ENCODE measurements at places on chromosomes 3 and 15.

- DNase-seq: no peak
Measured at GRCh38 chr15:65355988-65356353, 21.8 kb downstream of the IGDCC3 start.

DNA sequence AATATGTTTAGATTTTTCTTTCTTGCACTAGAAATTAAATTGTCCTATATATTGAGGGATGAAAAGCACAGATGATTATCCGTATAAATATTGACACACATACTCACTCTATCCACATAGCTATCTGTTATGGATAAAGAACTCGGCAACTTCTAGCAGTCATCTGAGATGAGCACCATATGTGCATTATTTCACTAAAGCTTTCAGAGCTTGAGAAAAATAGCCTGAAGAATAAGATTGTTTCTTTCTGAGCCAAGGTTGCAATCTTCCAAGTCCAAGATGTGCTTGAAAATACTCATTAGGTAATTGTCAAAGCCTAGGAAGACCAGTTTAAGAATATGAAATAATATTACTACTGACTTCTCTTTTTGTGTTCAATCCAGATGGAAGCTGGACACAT lies 40.5 kb downstream of the COL8A1 start:
- DNase-seq: no peak

- no peak for DNase-seq
Measured at GRCh38 chr3:5388091-5388490, 200.6 kb downstream of the EDEM1 start.

DNA sequence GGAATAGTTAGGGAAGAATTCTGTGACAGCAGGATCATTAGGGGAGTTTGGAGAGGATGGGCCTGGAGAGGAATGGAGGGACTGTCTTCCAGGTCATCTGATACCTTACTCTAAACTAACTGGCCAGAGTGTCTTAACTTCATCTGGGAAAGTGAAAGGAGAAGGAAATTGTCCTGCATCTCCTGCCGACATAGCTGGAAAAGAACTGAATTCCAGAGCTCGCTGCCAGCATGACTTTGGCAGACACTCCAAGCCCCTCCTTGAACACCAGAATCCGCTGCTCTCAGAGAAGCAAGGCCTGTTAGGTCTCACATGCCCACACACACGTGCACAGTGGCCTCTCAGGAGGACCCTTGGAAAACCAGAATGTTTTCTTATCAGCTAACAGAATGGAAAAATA lies 10.5 kb downstream of the ABI3BP start:
- DNase-seq: no peak

- DNase-seq: no peak
Measured at GRCh38 chr3:184579513-184579912, 17.9 kb downstream of the EPHB3 start.

DNA sequence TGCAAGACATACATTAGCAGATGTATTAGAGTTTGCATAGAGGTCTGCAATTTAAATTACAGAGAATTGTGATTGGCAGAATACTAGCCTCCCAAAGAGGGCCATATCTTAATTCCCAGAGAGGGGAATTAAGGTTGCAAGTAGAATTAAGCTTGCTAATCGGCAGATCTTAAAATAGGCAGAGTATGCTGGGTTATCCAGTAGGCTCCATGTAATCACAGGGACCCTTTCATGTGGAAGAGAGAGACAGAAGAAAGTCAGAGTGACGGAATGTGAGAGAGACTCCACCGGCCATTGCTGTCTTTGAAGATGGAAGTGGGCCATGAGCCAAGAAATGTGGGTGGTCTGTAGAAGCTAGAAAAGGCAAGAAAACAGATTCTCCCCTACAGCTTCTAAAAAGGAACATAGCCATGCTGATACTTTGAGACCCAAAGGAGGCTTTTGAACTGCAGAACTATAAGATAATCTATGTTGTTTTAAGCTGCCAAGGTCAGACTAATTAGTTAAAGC lies 38.8 kb downstream of the IMPG2 start:
- no peak for DNase-seq

DNA sequence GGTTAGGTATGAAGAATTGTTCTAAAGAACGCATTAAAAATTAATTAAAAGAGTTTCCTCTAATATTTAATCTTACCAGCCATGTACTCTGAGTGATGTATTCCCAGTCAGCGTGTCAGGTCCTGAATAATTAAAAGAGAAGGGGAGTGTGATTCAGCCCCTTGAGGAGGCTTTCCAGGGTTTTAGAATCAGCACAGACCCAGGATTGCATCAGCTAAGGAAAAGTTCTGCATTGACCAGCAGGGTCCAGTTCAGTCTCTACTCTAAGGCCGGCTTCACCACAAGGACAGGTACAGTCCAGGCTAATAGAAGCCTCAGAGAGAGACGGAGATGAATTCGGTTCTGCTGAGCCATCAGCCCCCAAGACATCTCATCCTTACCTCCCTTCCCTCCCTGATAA lies 499.5 kb upstream of the PROK2 start:
- no peak for DNase-seq

DNA sequence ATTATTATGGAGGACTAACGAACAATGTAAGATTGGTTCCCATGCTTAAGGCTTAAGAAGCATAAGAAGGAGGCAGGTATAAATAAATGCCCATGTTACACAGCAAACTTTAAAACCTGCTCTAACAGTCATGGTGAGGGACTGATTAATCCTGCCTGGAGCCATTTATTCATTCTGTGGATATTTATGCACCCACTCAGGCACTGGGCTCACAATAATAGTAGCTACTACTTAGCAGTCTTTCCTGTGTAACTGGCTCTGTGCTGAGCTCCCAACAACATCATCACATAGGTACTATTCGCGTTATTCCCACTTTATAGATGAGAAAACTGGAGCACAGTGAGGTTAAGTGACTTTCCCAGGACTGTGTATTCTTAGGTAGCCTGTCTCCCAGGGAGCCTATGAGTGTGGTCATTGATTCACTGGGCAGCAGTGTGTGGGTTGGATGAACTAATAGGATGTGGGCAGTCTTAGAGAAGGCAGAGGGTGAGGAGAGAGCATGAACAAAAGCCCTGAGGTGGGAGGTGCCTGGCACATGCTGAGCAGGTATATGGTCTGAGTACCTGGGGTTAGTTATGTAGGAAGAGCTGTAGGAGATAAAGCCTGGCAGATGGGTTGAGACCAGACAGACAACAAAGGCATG lies 44.1 kb upstream of the UMPS start:
- no peak for DNase-seq

GRCh38 chr3:39013921-39014509 lies 37.7 kb downstream of the SCN11A start:
- DNase-seq: no peak

DNA sequence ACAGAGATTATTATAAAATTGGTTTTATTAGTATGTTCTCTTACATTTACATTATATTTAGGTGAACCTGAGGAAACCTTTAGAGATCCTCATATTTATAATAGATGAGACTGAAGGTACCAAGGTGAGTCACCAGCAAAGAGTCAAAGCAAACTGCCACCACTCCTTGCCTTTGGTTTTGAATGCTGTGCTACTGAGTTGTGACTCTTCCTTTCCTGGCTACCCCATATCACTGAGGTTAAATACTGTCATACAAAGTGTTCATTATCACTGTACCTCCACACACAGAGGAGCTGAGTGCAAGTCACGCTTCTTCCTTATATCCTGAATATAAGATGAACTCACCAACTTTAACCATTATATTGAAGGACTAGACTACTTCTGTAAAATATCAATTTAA lies 168.2 kb downstream of the CBLB start:
- DNase-seq: no peak

DNA sequence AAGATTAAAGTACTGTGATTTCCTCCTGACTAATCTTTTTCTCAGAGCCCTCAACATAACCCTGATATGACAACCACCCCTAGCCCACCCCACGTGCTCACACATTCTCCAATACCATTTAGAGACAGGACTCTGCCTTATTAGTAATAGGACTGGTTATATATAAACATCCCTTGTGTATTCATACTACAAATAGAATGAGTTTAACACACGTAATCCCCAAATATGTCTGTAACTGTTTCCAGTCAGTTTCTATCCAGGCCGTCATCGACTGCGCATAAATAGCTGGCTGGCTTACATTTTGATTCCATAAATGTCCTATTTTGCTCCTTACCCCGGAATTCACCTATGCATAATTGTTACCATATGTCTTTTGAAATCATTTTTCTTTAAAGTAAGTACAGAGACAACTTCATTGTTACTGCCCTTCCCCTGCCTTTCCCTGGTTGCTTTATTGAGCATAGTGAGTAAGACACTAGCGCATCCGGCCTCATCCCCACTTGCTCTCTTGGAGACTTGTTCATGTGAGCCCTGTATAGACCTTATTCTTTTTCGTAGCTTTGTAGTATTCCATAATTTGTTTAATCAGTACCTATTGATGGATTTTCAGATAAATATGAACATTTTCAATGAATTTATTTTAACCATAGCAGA lies 3.5 kb upstream of the P2RY14 start:
- no peak for DNase-seq

- DNase-seq: peak; percentile 82
Measured at GRCh38 chr3:12922306-12922705, 80.9 kb upstream of the RPL32 start.

- DNase-seq: peak; percentile 42
Measured at GRCh38 chr15:78341057-78341987, 1.2 kb downstream of the CRABP1 start.

- peak; percentile 25 for DNase-seq
Measured at GRCh38 chr3:151135541-151136337, 50.3 kb downstream of the MED12L start.

DNA sequence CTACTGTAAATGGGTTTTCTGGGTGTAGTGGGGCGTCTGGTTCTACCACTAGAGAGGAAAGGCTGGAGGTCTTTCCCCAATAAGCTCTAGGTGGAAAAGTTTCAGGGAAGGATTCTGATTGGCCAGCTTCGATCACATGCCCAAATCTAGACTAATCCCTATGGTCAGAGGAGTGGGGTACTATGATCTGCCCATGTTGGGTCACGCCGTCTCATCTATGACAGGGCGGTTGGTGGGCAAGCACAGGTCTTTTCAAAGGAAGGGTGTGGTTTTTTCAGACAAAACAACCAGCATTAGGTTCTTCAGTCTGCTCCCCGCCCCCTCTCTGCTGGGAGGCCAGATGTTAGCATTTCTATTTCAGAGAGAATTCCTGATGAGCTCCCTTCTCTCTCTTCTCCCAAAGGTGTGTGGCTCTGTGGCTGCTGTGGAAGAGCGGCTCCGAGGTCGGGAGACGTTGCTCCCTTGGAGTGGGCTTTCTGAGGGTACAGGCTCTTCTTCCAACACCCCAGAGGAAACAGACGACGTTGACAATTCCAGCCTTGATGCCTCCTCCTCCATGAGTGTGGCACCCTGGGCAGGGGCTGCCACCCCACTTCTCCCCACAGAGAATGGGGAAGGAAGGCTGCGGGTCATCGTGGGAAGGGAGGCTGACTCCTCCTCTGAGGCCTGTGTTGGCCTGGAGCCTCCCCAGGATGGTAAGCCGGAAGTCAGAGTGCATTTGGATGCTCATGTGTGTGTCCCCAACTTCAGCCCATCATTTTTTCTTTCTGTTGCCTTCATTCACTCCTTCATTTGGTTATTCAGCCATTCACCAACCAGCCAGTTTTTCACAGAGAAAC lies 9.7 kb upstream of the TATDN2 start:
- no peak for DNase-seq

- DNase-seq: no peak
Measured at GRCh38 chr15:30877070-30877469, 26.6 kb upstream of the FAN1 start.

- no peak for DNase-seq
Measured at GRCh38 chr15:58553365-58553918, 121.7 kb downstream of the LIPC start.

DNA sequence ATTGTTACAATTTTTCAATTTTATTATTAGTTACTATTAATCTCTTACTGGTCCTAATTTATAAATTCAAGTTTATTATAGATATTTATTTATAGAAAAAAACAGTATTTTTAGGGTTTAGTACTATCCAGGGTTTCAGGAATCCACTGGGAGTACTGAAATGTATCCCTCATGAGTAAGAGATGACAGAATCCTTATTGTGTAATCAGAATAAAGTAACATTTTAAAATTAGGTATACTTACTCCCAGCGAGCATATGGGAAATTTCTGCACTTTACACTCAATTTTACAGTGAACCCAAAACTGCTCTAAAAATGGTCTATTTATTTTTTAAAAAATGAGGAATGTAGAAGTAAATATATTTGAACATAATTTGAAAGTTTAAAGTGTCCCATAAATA lies 202.7 kb downstream of the CGGBP1 start:
- DNase-seq: no peak

GRCh38 chr3:151499168-151499567 lies 38.3 kb upstream of the IGSF10 start:
- no peak for DNase-seq

DNA sequence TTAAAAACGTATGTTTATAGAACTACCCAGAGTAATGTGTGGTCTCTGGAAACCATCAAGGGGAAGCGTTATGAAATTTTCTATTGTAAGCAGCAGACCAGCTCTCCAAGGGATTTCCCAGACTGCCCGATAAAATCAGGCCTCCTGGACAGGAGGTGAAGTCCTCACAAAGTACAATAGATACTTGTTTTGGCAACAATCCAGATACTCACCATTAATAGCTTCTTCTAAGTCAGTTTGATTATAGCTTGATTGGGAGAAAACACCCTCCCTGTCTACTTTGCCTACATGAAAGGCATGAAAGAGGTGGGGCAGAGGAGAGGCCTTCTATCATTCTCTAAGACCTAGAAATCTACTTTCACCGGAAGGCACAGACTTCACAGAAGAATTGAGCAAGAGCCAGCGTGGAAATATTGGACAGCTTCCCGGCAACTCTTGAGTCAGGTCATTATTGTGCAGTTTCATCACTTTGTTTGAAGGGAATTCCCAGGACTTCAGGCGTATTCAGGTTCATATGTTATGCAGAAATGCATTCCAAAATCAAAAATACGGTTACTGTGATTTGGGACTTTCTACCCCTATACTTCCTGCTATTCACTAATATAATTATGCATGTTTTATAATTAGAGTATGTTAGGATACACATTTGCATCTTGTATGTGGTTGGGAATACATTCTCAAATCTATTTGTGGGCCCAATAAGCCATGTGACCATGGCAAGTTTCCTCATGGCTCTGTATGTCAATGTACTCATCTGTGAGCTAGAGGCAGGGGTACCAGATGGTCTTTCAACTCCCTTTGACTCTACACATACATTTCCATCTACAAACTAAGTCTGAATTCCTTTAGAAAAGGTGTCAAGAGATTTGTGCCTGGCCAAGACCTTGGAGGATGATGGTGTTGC lies 103.5 kb downstream of the CD47 start:
- DNase-seq: no peak
